Left ventricle myocardium inferior (tissue), 1 donor: ENCODE measurements at places on chromosomes 6 and 20. TPM values are rescaled to one million over a fixed set of nuclear protein-coding genes. Genes with fewer than 3 reads are reported as not detected.

Gene HUS1B
- not detected for total RNA-seq

Gene TRIM27
- total RNA-seq, result 17.8 TPM

DNA sequence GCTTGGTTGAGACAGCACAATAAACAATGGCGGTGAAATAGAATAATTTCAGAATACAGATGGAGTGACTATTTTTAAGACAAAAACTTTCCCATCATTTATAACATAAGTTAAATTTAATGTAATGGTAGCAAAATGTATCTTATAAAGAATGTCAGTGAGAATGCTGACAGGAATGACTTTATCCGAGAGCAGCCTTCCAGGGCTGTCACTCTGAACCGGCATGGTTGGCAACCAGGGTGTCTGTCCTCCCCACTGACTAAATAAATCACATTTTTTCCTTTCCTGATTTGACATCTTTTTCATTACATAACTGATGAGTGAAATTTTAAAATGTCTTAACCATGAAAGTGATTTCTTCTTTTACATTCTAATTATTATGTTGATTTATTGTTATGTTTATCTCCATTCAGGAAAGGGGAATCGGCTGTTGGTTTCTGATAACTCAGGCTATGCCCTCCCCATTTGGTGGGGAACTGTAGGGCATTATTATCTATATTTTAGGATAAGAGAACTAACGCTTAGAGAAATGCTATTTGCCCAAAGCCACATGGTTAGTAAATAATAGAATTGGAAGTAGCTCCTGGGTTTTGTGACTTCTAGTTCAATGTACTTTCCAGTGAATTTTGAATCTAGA is 109.2 kb upstream of the OGFRL1 start:
- no peaks in the 10 kb centered on the region for H3K27me3 ChIP-seq
- no peak for DNase-seq
- no peak overlapping the region for H3K4me3 ChIP-seq

Gene ATP6V1G2
- total RNA-seq, result 1.6 TPM

Gene FAXC
- total RNA-seq, result 0.49 TPM

Gene TBC1D32
- total RNA-seq, result 3.5 TPM

GRCh38 chr6:84687431-84687830 is 77.0 kb downstream of the TBX18 start:
- no peak overlapping the region for H3K27ac ChIP-seq
- DNase-seq, result no peak
- no peaks in the 10 kb centered on the region for H3K36me3 ChIP-seq

DNA sequence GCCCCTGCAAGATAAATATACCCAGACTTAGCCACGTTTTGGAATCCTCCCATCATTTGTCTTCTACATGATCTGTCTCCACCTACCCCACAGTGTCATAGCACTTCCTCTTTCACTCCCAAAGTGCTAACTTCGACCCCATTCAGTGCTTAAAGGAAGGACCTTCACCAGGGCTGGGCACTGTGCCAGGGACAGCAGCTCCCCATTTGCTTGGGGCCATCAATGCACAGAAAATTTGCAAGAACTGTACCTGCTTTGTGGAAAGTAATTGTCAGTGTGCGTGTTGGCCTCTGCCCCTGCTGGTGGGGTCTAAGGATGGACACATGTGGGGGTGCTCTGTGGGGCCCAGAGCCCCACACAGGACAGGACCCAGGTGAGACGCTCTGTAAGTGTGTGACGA is 5.2 kb upstream of the BPIFA2 start:
- no peaks in the 10 kb centered on the region for H3K4me1 ChIP-seq
- H3K36me3 ChIP-seq, result no peaks in the 10 kb centered on the region
- peaks cover 39% of the 10 kb centered on the region for H3K27me3 ChIP-seq
- no peak overlapping the region for H3K27ac ChIP-seq
- DNase-seq, result no peak
- H3K4me3 ChIP-seq, result no peak overlapping the region

DNA sequence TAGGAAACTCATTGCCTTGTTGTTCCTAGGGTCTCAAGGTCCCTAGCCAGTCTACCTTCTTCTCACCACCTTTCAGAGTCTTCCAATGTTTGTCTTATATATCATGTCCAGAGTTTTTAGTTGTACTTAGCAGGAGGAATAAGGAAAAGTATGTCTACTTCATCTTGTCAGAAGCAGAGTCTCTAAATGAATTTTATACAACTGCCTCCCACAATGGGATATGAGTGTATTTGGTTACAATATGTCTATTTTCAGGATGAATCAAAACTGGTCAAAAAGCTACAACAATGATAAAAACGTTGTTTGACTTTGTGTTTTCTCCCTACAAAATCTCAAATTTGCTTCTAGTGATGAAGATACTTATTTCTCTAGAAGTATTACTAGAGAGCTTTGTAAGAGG is 7.0 kb downstream of the GLO1 start:
- no peaks in the 10 kb centered on the region for H3K27me3 ChIP-seq
- H3K36me3 ChIP-seq, result peaks cover 13% of the 10 kb centered on the region
- no peak overlapping the region for H3K27ac ChIP-seq
- H3K4me1 ChIP-seq, result peaks cover 15% of the 10 kb centered on the region

GRCh38 chr6:90083891-90084290 is 189.6 kb downstream of the GJA10 start:
- H3K36me3 ChIP-seq, result peaks cover 3% of the 10 kb centered on the region
- no peak for DNase-seq
- no peaks in the 10 kb centered on the region for H3K27me3 ChIP-seq
- H3K27ac ChIP-seq, result no peak overlapping the region
- peaks cover 9% of the 10 kb centered on the region for H3K4me1 ChIP-seq

- peaks cover 24% of the 10 kb centered on the region for H3K4me1 ChIP-seq
- no peaks in the 10 kb centered on the region for H3K27me3 ChIP-seq
Measured at GRCh38 chr6:156686995-156687788, 90.0 kb upstream of the ARID1B start.
